ENCODE measurements at places on chromosomes 12 and 14. TPM values are rescaled to one million over a fixed set of nuclear protein-coding genes. Genes with fewer than 3 reads are reported as not detected.

CDKL1 gene
- 5.5 TPM for total RNA-seq

SLC25A47 gene
- total RNA-seq: not detected

DNA sequence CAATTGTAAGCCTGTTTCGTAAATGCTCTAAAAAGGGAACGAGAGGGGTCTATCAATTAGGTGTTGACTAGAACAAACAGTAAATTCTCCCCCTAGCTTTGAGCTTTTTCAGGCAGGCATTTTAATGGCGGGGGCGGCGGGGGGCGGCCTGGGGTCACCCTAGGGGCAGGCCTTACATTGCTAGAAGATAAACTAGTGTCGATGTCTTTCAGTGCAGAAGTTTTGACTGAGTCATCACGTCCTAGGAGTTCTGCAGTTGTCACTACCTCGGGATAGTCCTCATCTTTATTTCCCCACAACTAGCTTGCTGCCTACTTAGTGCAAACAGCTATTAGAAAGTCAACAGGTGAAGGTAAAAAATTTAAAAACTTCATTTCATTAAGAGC is 1.6 kb downstream of the ATP6V1D start:
- DNase-seq: no peak

- DNase-seq: peak; percentile 4
Measured at GRCh38 chr12:12835378-12836146, 22.4 kb downstream of the DDX47 start.

- DNase-seq: no peak
Measured at GRCh38 chr14:38145142-38145541, 62.6 kb upstream of the SSTR1 start.

- DNase-seq: peak; percentile 94
Measured at GRCh38 chr12:125861299-125862281, 796.4 kb downstream of the AACS start.

GRCh38 chr12:116924558-116925453 is 14.1 kb downstream of the FBXW8 start:
- DNase-seq: no peak

DNA sequence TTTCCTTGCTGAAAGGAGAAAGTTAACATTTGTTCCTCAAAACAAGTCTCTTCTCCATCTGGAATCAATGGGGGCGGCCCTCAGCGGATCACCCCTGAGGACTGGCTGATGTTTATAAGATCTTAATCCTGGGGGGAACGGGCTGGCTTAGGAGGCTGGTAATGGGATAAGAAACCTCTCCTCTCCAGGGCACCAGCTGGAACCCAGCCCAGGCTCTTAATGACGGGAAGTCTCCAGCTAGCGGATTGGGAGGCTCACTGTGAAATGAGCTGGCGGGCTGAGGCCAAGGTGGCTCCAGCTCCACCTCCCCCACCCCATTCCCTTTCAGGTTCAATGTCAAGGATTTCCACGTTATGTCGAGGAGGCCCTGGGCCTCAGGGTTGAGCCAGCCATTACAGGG is 1133.0 kb downstream of the VRK1 start:
- DNase-seq: peak; percentile 69

DNA sequence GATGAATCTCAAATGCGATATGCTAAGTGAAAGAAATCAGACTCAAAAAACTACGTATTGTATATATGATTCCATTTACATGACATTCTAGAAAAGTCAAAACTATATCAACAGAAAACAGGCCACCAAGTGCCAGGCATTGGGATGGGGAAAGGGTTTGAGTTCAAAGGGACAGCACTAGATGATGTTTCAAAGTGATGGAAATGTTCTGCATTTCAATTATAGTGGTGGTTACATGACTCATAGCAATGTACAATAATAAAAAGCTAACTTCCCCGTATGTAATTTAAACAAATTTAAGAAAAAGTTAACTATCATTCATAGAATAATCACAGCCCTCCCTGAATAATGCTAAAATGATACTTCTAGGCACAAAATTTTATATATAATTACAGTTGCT is 13.5 kb downstream of the HECTD1 start:
- DNase-seq: no peak
